ENCODE measurements at places on chromosomes 3 and 15.

DNA sequence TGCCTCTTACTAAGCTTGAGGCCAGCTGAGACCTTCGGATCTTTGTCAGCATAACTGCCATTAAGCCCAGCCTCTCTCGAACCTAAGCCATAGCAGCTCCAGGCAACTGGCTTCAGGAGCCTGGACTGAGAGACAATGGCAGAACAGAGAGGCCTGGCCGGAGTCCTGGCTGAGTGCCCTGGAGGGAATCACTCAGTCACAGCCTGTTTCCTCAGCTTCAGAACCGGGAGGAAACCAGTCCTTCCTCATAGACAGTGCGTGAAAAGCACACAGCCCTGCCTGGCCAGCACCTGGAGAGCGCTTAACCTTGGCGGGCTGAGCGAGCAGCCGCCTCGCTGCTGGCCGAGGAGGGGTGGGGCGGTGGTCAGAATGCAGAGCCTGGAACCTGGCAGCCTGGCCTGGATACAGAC, 21.6 kb downstream of the RNU5B-1 start:
- H3K27ac ChIP-seq: peak overlapping the region; percentile 53
- peaks cover 19% of the 10 kb centered on the region for H3K4me1 ChIP-seq
- no peak for DNase-seq
- no peaks in the 10 kb centered on the region for H3K27me3 ChIP-seq
- H3K36me3 ChIP-seq: peaks cover 20% of the 10 kb centered on the region
- H3K4me3 ChIP-seq: no peak overlapping the region

- H3K4me3 ChIP-seq: no peak overlapping the region
- H3K27me3 ChIP-seq: peaks cover 39% of the 10 kb centered on the region
- DNase-seq: no peak
- peaks cover 5% of the 10 kb centered on the region for H3K4me1 ChIP-seq
- no peaks in the 10 kb centered on the region for H3K36me3 ChIP-seq
Measured at GRCh38 chr15:42060797-42061196, 33.6 kb downstream of the PLA2G4D start.

GRCh38 chr15:65512807-65513416, 4.6 kb downstream of the DPP8 start:
- DNase-seq: no peak
- peaks cover 16% of the 10 kb centered on the region for H3K4me1 ChIP-seq
- no peak overlapping the region for H3K4me3 ChIP-seq
- no peak overlapping the region for H3K27ac ChIP-seq
- no peaks in the 10 kb centered on the region for H3K27me3 ChIP-seq

- no peaks in the 10 kb centered on the region for H3K36me3 ChIP-seq
- no peak overlapping the region for H3K4me3 ChIP-seq
- H3K27me3 ChIP-seq: peaks cover 5% of the 10 kb centered on the region
- no peak overlapping the region for H3K27ac ChIP-seq
- DNase-seq: no peak
Measured at GRCh38 chr3:105356988-105357387, 9.7 kb upstream of the ALCAM start.

- H3K27ac ChIP-seq: no peak overlapping the region
- no peak overlapping the region for H3K4me3 ChIP-seq
- no peak for DNase-seq
Measured at GRCh38 chr3:56761887-56762651, 39.7 kb downstream of the ARHGEF3 start.

DNA sequence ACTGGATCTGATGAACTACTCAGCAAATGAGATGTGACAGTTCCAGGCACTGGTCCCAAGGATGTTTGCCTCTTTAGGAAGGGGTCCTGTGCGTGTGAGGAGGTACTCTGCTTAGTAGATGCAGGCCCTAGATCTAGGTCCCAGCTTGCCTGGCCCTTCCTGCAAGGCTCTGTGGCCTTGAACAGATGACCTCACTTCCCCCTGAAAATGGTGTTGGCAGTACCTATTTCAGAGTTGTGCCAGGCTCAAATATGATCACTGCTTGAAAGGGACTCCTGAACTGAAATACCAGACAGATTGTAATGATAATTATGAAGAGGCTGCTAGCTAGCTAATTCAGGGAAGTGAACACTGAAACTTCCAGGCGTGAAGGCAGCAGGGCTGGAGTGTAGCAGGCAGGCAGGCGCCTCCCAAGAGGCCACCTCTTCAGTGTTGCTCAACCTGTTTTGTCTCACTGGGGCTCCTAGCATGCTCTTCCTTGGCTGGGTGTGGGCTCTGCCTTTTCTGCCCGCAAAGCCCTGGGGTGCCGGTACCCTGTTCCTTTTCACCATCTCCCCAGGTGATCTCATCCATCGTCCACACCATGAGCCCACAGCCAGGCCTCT, 24.1 kb upstream of the CPNE9 start:
- H3K27ac ChIP-seq: no peak overlapping the region
- H3K27me3 ChIP-seq: no peaks in the 10 kb centered on the region
- peaks cover 34% of the 10 kb centered on the region for H3K36me3 ChIP-seq
- H3K4me3 ChIP-seq: no peak overlapping the region
- DNase-seq: no peak
- H3K4me1 ChIP-seq: no peaks in the 10 kb centered on the region

DNA sequence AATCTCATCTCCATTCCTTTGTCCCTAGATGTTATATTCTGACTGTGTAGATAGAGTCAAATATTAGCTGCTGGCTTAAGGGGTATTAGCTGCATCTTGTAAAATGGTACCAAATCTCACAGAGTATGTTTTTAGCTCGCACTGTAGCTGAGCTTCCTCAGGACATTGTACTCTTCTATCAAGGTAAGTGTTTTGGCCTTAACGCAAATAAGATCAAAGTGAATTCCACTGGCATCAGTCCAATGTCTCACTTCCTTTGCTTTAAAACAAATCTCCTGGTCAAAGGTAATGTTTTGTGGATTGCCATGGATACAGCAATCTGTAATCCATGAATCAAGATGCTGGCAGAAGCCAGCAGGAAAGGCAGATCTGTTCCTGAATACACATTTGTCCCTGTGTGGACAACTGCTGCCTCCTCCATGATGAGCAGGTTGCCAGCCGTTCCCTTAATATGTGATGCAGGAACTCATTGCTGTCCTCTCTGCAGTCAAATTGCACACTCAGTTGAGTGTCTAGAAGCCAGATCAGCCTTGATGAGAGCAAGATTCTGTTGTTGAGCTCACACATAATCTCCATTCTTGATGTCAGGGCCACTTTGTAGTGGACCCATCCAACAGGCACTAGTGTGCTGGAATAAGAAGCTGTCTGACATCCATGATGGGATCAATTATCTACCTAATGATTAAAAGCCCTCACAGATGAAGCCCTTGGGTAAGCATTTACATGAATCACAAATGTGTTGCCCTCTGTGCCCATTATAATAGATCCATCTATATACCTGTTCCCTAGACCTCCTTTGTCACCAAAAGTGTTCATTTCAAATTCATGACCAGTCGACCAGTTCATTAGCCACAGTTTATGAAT, 96.6 kb upstream of the AGTR1 start:
- H3K27ac ChIP-seq: no peak overlapping the region
- H3K27me3 ChIP-seq: peaks cover 3% of the 10 kb centered on the region
- DNase-seq: no peak

- no peaks in the 10 kb centered on the region for H3K27me3 ChIP-seq
- peak overlapping the region; percentile 61 for H3K27ac ChIP-seq
- peaks cover 18% of the 10 kb centered on the region for H3K4me1 ChIP-seq
- DNase-seq: no peak
- H3K4me3 ChIP-seq: no peak overlapping the region
Measured at GRCh38 chr3:8554696-8555095, 53.1 kb downstream of the LMCD1 start.

- no peak for DNase-seq
- no peaks in the 10 kb centered on the region for H3K27me3 ChIP-seq
- H3K4me1 ChIP-seq: peaks cover 13% of the 10 kb centered on the region
- H3K27ac ChIP-seq: no peak overlapping the region
- no peaks in the 10 kb centered on the region for H3K36me3 ChIP-seq
Measured at GRCh38 chr15:99426431-99427105, 139.2 kb upstream of the MEF2A start.

- no peak overlapping the region for H3K4me3 ChIP-seq
- no peak for DNase-seq
- H3K27me3 ChIP-seq: no peaks in the 10 kb centered on the region
- H3K36me3 ChIP-seq: peaks cover 42% of the 10 kb centered on the region
Measured at GRCh38 chr15:52546031-52546751, 17.5 kb upstream of the MYO5A start.
